ENCODE measurements at places on chromosomes 12 and 14.

DNA sequence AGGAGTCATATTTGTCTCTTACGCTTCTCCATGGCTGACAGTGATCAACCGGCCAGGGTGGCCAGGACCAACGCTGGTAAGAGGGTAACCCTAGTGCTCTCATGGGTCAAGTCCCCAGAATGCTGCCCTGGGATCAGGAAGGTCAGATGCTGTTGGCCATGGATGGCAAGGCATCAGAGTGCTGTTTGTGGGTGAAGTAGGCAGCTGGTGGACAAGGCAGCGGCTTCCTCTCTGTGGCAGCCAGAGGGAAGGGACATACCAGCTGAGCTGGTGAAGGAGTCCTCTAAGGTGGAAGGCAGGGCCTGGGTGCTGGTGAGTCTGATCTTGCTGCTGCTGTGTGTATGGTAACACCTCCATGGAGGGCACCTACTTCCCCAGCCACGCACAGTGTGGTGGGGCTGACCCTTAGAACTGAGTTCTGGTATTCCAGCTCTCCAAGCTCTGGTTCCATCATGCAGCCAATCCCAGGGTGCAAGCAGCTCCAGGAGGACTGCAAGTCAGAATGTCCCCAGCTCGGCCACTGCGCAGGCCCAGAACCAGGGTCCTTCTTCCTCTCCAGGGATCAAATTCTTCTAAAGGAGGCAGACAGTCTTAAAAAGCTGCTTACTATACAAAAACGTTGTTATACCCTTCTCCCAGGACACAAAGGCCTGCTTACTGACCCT is 13.4 kb upstream of the SMOC1 start:
- no peak for DNase-seq

- DNase-seq = no peak
Measured at GRCh38 chr14:59292921-59293534, 104.6 kb downstream of the DAAM1 start.

DNA sequence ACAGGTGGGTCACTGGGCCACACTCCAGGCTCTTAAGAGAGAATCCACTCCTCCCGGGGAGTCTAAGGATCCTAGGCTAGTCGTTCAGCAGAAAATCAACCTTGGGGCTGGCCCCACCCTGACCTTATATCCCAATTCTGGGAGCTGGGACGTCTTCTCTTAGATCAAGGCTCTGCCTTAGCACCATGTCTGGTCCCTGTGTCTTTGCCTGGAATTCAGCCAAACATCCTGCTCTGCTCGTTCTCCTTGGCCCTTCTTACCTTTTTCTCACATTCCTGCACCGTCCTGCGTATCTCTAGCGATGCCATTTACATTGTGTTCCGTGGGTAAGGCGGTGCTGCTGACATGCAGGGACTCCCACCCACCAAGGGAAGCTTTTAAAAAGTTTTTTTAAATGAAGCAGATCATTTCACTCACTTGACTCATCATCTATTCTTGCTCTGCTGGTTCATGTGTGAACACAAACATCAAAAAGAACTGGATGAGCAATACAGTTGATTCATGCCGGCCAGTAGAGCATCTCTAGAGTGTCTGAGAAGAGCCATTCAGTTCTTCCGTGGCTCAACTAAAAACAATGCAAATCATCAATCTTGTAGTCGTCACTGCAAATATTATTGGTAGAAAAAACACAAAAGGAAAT is 50.2 kb downstream of the KCNK13 start:
- DNase-seq = no peak

DNA sequence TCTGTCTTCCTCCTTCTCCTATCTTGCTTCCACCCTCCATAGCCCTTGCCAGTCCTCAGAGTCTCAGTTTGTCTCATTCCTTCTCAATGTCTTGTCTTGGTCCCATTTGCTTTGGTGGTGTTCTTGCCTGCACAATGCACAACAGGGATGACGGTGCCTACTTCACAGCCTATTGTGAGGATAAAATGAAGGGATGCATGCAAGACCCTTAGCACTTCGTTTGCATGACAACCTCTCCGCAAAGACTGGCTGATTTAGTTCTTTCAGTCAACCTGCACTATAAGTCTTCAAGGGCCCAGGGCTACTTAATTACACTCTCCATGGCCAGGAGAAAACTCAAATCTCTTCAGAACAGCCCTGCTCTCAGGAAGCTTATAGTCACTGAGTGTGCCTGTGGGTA is 8.5 kb downstream of the SELPLG start:
- DNase-seq = no peak

DNA sequence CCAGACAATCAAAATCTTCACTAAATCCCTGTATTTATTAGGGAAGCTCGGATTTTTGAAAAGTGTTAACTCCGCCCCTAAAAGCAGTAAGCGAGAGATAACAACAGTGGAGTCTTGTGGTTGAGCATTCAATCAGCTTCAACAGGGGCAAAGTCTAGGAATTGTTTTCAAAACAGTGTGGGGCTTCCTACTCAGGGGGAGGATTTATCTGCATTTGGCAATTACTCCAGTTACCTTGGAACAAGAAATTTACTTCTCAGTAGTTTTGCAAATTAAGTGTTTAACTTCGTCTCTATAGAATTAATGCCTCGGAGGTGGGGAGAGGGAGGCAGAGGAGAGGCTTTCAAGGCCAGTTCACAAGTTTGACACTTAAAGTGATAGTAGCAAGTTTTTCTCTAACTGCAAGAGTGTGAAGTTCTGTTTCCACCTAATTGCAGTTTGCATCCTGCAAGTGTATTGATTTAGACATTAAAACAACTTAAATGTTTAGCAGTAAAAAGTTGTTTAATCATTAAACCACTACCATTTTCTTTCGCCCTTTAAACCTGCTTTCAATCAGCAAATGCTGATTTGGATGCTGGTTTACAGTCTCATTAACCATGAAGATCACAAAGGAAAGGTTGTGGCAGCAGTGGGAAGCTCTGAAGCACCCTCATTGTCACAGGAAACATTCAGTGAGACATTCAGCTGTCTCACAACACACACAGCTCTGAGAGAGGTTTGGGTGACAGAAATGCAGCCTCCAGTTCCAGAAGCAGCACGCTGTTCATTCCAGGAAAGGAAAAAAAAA is 102.0 kb downstream of the HMGA2 start:
- no peak for DNase-seq

DNA sequence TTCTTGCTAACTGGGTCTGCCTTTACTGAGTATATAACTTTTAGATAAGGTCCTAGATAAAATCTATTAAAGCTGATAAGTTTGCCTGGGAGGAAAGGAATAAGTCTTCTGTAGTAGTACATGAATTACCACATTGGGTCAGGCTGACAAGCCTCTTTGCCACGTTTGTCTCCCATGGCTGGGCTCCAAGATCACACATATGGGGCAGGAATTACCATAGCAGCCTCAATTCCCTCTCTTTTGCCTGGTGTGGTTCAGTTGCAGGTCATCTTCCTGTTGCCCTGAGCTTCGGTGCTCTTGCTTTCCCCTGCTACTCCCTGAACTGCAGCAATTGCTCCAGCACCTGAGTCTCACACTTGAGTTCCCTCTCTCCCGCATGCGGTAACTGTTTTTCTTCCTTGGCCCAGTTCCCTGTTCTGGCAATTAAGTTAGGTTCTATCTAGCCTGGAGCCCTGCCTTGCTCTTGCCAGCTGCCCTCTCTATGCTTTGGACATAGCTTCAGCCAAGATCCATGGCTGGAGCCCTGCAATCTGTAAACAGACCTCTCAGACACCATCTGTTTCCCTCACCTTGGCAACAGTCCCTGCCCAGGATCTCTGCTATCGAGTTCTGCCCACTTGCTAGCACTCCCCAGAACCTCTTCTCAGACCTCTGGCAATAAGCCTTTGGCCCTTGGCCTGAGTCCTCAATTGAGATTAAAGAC is 5.8 kb upstream of the GLT8D2 start:
- no peak for DNase-seq

GRCh38 chr12:49866859-49867569 is 24.1 kb upstream of the BCDIN3D start:
- no peak for DNase-seq

DNA sequence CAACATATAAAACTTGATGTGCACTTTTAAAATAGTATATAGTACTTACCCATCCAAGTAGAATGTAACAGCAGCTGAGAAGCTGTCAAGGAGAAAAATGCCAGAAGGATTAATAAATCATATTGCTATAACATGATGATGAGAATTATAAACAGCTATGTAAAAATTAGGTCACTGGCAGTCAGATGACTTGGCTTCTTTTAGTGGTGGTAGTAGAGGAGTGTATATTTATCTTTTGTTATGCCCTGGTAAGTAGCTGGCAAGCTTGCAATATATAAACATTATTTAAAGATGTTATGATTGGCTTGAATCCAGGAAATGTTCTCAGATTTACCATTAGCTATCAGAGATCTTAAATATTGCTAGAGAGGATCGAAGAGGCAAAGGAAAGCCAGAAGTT is 471.0 kb upstream of the MGAT4C start:
- no peak for DNase-seq

DNA sequence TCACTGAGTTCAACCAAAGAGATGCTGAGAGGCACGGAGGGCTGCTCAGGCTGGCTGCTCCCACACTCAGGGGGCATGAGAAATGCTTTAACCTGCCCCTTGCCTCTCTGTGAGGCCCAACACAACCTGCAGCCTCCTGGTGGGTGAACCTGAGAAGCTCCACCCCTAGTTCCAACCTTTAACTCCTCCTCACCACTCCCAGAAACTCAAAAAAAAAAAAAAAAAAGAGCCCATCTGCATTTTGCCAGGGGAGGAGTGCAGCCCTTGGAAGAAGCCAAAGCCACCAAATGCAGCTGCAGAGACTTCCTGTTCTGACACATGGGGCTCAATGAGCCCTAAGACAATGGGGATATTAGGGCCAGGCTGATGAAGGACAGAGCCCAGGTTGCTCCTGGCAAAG is 8.9 kb downstream of the KRT4 start:
- DNase-seq = no peak

DNA sequence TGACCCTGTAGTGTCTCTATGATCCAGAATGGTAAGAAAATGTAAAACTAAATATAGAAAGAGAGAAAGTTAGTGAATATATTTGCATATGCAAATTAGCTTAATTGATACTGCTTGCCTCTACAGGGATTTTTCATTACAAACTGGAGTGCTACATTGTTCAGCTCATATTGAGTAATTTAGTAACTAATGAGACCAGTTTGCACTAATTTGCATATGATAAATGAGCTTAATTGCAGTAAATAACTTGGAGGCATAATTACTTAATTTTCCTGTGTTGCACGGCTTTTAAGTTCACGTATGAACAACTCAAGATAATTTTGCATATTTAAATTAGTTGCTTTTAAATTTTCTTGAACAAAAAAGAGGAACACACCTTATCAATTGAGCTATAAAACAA is 436.5 kb downstream of the NPAS3 start:
- DNase-seq = no peak

DNA sequence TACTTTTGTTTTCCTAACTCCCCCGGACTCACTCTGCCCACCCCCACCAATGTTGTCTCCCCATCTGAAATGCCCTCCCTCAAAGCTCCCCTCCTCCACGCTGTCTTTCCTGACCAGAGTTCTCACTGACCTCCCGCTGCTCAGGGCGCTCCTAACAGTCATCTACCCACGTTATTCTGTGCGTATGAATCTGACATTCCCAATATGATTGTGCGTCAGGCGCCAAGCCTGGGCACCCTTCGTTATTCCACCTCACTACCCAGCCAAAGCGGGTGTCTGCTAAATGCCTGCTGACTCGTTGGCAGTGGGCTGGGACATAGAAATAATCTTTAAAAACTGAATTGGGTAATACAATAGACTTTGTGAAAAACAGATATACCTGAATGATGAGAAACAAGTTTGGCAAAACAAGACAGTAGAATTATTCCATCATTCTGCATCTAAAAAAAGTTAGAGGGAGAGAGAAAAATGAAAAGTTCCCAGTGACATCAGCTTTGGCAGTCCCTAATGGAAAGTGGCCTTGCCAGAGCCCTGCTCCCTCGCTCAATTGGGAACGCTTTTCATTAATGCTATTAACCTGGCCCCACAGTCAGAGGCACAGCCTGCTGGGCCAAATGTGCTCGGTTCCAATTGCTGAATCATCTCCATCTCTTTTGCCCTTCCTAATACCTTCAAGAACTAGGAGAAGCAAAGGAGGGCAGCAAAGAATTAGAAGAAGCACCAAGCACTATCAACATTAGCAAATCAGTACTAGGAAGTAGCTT is 74.0 kb upstream of the PLXNC1 start:
- DNase-seq = peak; percentile 36

DNA sequence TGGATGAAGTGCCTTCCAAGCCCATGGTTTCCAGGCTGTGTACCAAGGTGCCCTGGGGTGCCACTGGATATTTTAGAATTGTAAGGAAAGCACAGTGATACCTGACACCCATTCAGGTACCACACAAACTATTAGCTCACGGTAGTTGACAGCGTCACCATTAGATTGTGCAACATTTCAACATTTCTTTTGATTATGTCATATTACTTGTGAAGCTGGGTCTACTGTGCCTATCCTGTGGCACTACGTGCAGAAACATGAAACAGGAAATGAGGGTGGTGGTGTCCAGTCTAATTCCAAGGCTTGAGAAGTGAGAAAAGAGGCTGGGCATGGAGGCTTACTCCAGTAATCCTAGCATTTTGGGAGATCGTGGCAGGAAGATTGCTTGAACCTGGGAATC is 75.5 kb upstream of the CPM start:
- no peak for DNase-seq

DNA sequence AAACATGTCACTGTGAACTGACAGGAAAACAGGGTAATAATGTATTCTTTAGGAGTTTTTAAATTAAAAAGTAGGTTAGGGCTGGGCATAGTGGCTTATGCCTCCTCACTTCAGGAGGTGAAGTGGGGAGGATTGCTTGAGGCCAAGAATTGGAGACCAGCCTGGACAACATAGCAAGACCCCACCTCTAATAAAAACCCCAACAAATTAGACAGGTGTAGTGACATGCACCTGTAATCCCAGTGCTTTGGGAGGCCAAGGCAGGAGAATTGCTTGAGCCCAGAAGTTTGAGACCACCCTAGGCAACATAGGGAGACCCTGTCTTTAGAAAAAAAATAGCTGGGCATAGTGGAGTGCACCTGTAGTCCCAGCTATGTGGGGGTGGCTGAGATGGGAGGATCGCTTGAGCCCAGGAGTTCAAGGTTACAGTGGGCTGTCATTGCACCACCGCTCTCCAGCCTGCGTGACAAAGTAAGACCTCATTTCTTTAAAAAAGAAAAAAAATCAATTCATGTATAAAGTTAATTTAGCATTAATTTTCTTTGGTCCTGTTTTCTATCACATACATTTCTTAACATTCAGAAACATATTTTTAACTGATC is 20.4 kb downstream of the FBXO34 start:
- no peak for DNase-seq

GRCh38 chr14:85487215-85487614 is 42.7 kb upstream of the FLRT2 start:
- no peak for DNase-seq

- DNase-seq = no peak
Measured at GRCh38 chr12:106934277-106934676, 21.4 kb upstream of the TMEM263 start.

DNA sequence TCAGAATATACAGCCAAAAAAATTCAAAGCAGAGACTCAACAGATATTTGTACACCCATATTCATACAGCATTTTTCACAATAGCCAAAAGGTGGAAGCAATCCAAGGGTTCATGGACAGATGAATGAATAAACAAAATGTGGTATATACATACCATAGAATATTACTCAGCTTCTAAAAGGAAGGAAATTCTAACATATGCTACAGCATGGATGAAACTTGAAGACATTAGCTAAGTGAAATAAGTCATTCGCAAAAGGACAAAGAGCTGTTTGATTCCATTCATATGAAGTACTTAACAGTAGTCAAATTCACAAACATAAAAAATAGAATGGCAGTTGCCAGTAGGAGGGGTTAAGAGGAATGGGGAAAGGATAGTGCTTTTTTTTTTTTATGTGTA is 91.8 kb upstream of the ARID2 start:
- DNase-seq = no peak

Data from putamen (tissue), 1 donor.